ENCODE measurements at places on chromosomes 3 and 15. TPM values are rescaled to one million over a fixed set of nuclear protein-coding genes. Genes with fewer than 3 reads are reported as not detected.
A peak's percentile ranks its signal among the peaks of the same experiment; 100 is the strongest.

SAXO2 gene
- 1.1 TPM for total RNA-seq

ARHGEF26 gene
- total RNA-seq, result not detected

CISH gene
- 308 TPM for total RNA-seq

SLC6A20 gene
- not detected for total RNA-seq

GPR62 gene
- total RNA-seq, result not detected

MKRN3 gene
- 1.3 TPM for total RNA-seq

DNA sequence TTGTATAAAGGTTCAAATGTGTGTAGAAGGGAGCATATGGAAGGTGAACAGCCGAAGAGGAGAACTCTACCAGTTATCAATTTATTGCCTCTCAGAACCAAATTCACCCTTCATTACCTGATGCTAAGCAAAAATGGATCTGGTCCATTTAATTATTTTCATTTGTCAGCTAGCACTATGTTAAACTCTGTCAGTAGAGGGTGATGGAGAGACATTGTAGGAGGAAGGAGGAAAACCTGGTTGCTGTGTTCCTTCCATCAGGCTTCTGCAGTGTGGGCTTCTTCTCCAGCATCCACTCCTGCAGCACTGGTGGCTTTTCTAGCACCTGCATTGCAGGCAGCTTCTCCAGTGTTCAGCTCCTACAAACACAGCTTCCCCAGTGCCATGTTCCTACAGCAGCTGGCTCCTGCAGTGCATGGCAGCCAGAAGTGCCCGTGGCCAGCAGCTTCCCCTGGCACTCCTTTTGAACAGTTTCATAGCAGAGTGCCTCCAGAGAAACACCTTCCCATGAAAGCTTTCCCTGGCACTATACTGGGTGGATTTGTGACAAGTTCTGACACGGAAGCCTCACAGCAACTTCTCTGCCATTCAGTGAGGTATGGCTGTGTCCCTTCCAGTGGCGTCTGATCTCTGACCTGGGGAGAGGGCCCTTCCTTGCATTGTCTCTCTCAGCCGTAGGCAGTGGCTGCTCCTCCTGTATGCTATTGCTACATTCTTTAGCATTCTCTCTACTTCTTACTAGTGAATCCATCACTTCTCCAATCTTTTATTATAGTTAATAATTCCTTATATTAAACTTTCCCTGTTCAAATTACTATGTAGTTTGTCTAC is 14.6 kb upstream of the IL17RD start:
- H3K4me1 ChIP-seq, result no peaks in the 10 kb centered on the region
- no peak overlapping the region for H3K4me3 ChIP-seq
- no peak for DNase-seq
- no peak overlapping the region for H3K27ac ChIP-seq

DNA sequence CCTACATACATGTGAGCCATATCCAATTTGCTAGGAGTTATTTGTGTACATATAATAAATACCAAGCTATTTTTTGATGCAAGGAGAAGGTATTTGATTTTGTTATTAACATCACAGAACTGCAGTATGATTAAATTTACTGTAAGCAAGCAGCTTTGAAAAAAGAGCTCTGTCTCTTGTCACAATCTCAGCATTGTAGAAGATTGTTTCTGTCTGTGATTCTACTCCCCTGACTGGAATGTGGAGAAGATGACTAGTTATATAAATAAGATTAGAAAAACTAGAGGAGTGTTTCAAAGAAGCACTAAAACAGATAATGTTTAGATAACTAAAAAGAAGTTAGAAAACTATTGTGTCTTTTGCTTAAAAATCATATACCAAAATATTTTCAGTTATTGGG is 17.1 kb upstream of the DCBLD2 start:
- no peak for DNase-seq
- peaks cover 8% of the 10 kb centered on the region for H3K27me3 ChIP-seq
- H3K4me3 ChIP-seq, result no peak overlapping the region
- no peak overlapping the region for H3K27ac ChIP-seq

GRCh38 chr3:25453619-25454004 is 25.5 kb downstream of the RARB start:
- H3K4me1 ChIP-seq, result no peaks in the 10 kb centered on the region
- H3K4me3 ChIP-seq, result no peak overlapping the region
- no peaks in the 10 kb centered on the region for H3K27me3 ChIP-seq
- H3K36me3 ChIP-seq, result no peaks in the 10 kb centered on the region
- no peak overlapping the region for H3K27ac ChIP-seq
- no peak for DNase-seq

DNA sequence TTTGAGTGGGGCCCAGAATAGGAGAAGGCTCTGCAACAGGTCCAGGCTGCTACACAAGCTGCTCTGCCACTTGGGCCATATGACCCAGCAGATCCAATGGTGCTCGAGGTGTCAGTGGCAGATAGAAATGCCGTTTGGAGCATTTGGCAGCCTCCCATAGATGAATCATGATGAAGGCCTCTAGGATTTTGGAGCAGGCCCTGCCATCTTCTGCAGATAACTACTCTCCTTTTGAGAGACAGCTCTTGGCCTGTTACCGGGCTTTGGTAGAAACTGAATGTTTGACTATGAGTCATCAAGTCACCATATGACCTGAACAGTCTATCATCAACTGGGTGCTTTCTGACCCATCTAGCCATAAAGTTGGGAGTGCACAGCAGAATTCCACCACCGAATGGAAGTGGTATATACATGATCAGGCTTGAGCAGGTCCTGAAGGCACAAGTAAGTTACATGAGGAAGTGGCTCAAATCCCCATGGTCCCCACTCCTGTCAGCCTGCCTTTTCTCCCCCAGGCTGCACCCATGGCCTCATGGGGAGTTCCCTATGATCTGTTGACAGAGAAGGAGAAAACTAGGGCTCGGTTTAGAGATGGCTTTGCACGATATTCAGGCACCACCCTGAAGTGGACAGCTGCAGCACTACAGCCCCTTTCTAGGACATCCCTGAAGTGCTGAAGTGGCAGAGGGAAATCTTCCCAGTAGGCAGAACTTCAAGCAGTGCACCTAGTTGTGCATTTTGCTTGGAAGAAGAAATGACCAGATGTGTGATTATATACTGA is 971.4 kb downstream of the MCTP2 start:
- no peak for DNase-seq
- no peaks in the 10 kb centered on the region for H3K36me3 ChIP-seq
- H3K27me3 ChIP-seq, result peaks cover 2% of the 10 kb centered on the region
- H3K4me1 ChIP-seq, result no peaks in the 10 kb centered on the region
- no peak overlapping the region for H3K4me3 ChIP-seq
- no peak overlapping the region for H3K27ac ChIP-seq

DNA sequence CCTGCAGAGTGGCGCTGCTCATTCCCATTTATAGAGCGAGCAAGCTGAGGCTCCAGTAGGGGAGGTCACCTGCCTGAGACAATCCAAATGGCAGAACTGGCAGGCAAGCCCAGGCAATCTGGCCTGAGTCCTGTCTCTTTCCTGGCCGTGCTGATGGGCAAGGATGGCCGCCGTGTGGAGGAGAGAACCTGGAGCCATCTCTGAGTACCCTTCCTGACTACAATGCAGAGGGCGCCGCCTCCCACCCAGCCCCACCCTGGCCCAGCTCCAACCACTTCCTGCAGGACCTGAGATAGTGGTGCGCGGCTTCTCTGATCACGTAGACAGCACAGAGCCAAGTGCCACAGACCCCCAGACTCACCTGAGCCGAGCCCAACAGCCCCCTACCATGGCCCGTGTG is 7.0 kb downstream of the TLR9 start:
- H3K4me3 ChIP-seq, result peak overlapping the region; percentile 70
- DNase-seq, result peak; percentile 76
- peak overlapping the region; percentile 77 for H3K27ac ChIP-seq

GRCh38 chr3:115698851-115699591 is 75.7 kb downstream of the GAP43 start:
- no peaks in the 10 kb centered on the region for H3K4me1 ChIP-seq
- H3K27ac ChIP-seq, result no peak overlapping the region
- DNase-seq, result no peak

DNA sequence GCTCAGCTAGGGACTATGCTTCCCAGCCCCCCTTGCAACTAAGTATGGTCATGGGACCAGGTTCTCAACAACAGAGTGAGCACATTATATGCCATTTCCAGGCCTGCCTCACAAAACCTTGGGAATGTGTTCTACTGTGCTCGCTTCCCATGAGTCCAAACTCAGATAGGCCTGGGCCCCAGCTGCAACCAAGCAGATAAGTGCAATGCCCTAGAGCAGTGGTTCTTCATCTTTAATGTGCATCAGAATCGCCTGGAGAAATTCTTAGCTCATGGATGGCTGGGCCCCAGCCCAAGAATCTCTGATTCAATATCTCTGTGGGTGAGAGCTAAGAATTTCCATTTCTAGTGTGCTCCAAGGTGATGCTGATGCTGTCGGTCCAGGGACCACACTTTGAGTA is 27.5 kb upstream of the TBC1D21 start:
- no peaks in the 10 kb centered on the region for H3K36me3 ChIP-seq
- no peak overlapping the region for H3K4me3 ChIP-seq
- DNase-seq, result no peak
- peaks cover 6% of the 10 kb centered on the region for H3K27me3 ChIP-seq
- H3K4me1 ChIP-seq, result no peaks in the 10 kb centered on the region
- no peak overlapping the region for H3K27ac ChIP-seq

- H3K4me3 ChIP-seq, result no peak overlapping the region
- no peaks in the 10 kb centered on the region for H3K27me3 ChIP-seq
- no peaks in the 10 kb centered on the region for H3K36me3 ChIP-seq
- no peak for DNase-seq
These were observed 344.9 kb downstream of the SLC9A9 start for GRCh38 chr3:143503325-143503885.

DNA sequence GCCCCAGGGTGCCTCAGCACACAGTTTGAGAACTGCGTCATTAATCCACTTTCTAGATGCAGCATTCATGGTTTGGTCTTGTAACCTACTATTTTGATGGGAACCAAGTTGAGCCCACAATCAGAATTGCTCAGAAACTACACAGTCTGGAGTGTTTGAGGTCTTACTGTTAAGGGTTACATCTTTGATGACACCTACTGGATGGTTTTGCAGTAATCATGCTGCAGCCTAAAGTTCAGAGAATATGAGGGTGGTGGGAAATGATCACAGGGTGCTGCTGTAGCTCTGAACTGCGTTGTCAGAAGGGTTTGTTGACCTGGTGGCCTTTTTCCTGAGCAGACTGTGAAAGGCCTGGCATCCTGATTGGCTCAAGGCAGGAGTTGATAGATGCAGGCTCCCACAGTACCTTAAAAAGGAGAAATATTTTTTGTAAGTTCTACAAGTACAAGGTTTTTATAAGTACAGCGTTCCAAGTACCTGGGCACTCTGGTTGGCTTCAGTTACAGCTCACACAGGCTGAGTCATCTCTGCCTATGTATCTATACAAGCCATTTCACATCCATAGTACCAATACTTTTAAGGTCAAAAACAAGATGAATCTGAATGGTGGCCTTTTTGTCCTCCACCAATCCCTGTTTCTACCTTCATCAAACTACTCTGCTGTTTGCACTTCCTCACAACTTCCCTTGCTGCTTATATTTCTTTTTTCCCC is 60.5 kb upstream of the ACKR4 start:
- peak; percentile 26 for DNase-seq
- H3K27ac ChIP-seq, result peak overlapping the region; percentile 81
- H3K36me3 ChIP-seq, result peaks cover 24% of the 10 kb centered on the region
- H3K4me3 ChIP-seq, result no peak overlapping the region
- no peaks in the 10 kb centered on the region for H3K27me3 ChIP-seq
- H3K4me1 ChIP-seq, result peaks cover 13% of the 10 kb centered on the region

DNA sequence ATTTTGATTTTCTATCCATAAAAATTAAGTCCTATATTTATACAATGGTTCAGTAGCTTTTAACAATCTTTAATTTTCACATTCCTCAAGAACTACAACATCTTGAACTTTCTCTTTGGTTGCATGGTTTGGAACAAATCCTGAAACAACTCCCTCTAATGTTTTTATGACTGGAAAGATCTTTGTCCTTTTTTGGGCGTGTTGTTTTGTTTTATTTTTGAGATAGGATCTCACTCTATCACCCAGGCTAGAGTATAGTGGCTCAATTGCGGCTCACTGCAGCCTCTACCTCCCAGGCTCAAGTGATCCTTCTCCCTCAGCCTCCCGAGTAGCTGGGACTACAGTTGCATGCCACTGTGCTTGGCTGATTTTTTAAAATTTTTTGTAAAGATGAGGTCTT is 4.0 kb downstream of the STX19 start:
- no peak overlapping the region for H3K4me3 ChIP-seq
- peaks cover 5% of the 10 kb centered on the region for H3K36me3 ChIP-seq
- no peak for DNase-seq

GRCh38 chr15:75723171-75723846 is 10.7 kb upstream of the CSPG4 start:
- H3K27ac ChIP-seq, result no peak overlapping the region
- H3K4me3 ChIP-seq, result no peak overlapping the region
- DNase-seq, result no peak

DNA sequence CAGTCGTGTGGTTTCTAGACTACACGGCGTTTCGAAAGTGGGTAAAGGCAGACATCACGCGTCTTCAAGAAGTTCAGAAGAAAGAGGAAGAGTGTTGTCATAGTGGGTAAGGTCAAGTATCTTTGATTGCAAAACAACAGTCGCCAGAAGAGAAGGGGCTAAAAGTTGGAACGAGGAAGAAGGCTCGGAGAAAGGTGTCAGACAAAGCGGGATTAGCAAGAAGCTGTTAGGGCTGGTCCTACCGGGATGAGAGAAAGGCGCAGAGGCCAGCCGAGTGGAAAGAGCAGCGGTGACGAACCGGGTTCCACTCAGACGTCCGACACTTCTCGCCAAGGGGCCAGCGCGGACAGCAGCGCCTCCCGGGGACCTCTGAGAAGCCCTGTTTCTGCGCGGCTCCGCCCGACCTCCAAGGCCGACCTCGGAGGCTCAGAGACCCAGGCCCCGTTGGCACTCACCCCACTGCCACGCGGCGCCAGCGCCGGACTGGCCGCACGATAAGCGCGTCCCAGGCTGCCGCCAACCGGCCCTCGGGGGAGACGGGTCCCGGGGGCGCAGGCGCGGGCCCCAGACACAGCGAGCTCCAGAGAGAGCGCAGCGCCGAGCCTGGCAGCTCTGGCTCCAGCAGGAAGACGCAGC is 436 bp downstream of the ADPGK start:
- peaks cover 52% of the 10 kb centered on the region for H3K4me1 ChIP-seq
- peaks cover 41% of the 10 kb centered on the region for H3K36me3 ChIP-seq
- H3K27ac ChIP-seq, result peak overlapping the region; percentile 100
- peak overlapping the region; percentile 98 for H3K4me3 ChIP-seq
